GM23338 (cell line): ENCODE measurements at places on chromosomes 16 and 17.

- H3K4me1 ChIP-seq: peaks cover 4% of the 10 kb centered on the region; the same call in 1 of the 2 replicates
- peaks cover 4% of the 10 kb centered on the region; the same call in 1 of the 2 replicates for H3K36me3 ChIP-seq
- peak overlapping the region; percentile 53 for H3K4me3 ChIP-seq
- no peaks in the 10 kb centered on the region for H3K27me3 ChIP-seq
- H3K27ac ChIP-seq: no peak overlapping the region
- DNase-seq: no peak
Measured at GRCh38 chr16:369275-369865, 968 bp downstream of the MRPL28 start.

DNA sequence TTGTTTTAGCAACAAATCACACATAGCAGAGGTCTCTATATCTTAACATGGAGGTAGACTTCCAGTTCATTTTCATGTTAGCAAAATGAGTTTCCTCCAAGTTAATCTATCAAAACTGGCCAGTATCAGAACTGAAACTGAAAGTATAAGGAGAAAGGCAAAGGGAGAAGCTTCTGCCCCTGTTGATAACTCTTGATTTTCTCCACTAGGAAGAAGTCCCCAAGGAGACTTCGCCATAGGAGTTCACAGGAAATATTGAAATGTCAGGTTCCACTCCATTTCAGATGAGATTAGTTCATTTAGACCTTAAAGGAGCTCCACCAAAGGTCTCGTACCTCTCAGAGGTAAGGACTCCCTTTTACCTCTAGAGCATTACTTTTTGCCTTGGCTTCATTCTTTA lies 1.2 kb upstream of the OGFOD3 start:
- H3K4me3 ChIP-seq: peak overlapping the region; percentile 86; the same call in 1 of the 2 replicates
- H3K4me1 ChIP-seq: peaks cover 19% of the 10 kb centered on the region
- H3K27me3 ChIP-seq: no peaks in the 10 kb centered on the region
- H3K36me3 ChIP-seq: no peaks in the 10 kb centered on the region
- H3K27ac ChIP-seq: no peak overlapping the region
- DNase-seq: no peak

DNA sequence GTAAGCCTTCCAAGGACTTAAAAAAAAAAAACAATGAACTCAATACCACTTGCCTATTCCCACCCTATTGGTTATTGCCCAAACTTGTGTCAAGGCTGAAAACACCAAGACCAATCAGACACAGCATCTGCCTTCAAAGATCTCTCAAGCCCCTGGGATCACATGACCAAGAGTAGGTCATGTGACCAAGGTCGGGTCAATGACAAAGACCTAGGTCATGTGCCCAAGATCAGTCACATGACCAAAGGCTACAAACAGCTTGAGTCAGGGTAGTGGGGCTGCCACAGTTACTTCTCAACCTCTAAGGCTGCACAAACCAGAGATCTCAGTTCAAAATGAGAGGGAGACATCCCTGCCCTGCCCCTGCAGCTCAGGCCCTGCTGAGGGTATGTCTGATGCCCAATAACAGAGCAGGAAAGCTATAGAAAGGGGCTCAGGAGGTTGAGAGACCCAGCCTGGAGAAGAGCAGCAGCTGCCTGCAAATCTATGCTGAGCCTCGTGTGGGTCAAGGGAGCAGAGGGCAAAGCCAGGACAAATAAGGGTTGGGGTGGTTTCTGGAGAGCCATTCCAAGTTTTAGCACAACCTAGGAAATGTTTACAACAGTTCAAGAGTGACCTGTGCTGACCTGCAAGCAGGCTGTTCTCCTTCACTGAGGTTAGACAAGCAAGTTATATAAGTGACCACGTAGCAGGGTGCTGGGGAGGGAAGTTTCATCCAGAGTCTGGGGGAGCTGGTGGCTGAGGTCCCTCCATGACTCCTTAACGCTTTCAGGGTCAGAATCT lies 48.8 kb downstream of the PIMREG start:
- H3K27ac ChIP-seq: no peak overlapping the region
- H3K27me3 ChIP-seq: no peaks in the 10 kb centered on the region

- peak; percentile 94 for DNase-seq
- no peaks in the 10 kb centered on the region for H3K27me3 ChIP-seq
- no peaks in the 10 kb centered on the region for H3K36me3 ChIP-seq
- no peak overlapping the region for H3K27ac ChIP-seq
- H3K4me1 ChIP-seq: no peaks in the 10 kb centered on the region
Measured at GRCh38 chr16:71367241-71367976, 8.9 kb downstream of the CALB2 start.

DNA sequence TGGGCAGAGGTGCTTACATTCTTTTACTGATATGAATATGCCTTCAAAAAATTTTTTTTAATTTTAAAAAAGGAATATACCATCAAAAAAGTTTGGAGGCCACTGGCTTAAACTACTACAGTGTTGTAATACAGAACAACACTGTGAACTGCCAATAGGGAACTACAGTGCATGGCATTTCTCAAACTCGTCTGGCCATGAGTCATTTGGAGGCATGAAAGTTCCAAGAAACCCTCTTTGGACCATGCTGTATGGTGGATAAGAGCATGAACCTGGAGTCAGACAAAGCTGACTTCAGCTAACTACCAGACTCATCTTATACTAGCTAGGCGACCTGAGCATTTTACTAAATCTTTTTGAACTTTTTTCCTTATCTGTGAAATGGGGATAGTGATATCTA lies 9.2 kb upstream of the NF1 start:
- no peak overlapping the region for H3K27ac ChIP-seq
- no peak for DNase-seq
- no peaks in the 10 kb centered on the region for H3K4me1 ChIP-seq
- H3K36me3 ChIP-seq: no peaks in the 10 kb centered on the region
- no peak overlapping the region for H3K4me3 ChIP-seq

DNA sequence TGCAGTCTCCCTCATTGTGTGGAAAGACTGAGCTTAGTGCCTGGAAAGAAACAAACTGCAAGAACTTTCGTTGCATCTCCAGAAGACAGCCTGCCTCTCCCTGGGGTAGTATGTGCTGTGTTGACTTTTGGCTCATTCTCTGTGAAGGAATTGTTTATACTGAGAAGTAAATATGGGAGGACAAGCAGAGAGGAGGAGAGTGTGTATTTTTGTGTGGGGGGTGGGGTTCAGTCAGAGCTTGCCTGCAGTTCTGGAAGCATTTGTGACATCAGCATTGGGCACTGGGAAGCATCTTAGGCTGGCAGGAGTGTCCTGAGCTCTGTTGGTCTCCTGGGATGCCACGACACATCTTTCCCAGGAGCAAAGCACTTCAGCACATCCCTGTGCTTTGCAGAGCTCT lies 147.9 kb downstream of the HS3ST3B1 start:
- H3K4me1 ChIP-seq: peaks cover 9% of the 10 kb centered on the region; the same call in 1 of the 2 replicates
- H3K36me3 ChIP-seq: no peaks in the 10 kb centered on the region
- no peak overlapping the region for H3K4me3 ChIP-seq
- DNase-seq: no peak
- H3K27ac ChIP-seq: no peak overlapping the region
- H3K27me3 ChIP-seq: no peaks in the 10 kb centered on the region

DNA sequence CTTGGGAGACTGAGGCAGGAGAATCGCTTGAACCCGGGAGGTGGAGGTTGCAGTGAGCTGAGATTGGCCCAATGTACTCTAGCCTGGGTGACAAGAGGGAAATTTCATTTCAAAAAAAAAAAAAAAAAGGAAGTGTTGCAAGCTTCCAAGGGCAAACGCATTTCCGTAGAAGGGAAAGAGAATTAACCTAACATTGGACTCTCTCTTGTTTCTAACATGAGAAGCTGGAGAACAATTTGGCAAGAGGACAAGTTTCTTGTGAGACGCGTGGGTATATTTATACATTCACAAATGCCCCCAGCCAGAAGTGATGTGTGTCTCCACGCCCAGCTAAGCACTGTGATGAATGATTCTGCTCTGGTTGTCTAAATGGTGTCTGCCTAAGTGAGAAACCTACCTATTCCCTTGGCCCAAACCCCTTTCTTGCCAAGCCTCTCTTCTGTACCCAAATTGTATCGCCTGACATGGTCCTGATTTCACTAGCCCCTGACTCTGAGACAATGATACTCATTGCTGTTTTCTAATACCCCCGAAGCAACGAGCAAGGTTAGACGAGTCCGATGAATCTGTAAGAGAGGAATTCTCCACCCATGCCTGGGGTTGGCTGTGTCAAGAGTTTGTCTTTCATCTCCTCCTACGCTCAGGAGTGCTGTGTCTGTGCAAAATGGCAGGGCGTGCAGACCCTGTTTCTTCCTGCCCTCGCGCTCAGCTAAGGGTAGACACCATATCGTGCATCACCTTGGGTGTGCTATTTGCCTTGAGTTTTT lies 14.2 kb upstream of the ST6GALNAC2 start:
- H3K27me3 ChIP-seq: no peaks in the 10 kb centered on the region
- no peak overlapping the region for H3K4me3 ChIP-seq
- no peaks in the 10 kb centered on the region for H3K36me3 ChIP-seq
- H3K4me1 ChIP-seq: peaks cover 12% of the 10 kb centered on the region
- DNase-seq: no peak
- H3K27ac ChIP-seq: no peak overlapping the region

DNA sequence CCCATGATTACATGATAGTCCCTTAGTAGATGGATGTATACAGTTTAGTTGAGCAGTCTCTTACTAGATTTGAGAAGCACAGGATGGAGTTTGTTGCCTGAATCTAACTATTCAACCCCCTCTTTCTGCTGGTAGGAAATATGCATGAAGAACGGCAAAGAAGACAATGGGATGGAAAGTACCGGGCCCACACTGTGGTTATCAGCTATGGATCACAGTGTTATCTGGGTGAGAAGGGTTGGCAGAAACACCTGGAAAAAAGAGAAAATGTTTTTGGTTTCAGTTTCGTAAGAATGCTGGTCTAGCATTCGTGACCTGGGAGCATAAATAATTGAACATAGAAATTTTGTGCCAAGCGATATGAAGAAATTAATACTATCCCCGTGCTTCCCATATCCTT lies 53.1 kb downstream of the ANKFN1 start:
- H3K27me3 ChIP-seq: no peaks in the 10 kb centered on the region
- no peak for DNase-seq
- H3K4me3 ChIP-seq: no peak overlapping the region
- no peaks in the 10 kb centered on the region for H3K36me3 ChIP-seq

- no peaks in the 10 kb centered on the region for H3K27me3 ChIP-seq
- H3K27ac ChIP-seq: no peak overlapping the region
- H3K4me3 ChIP-seq: no peak overlapping the region
Measured at GRCh38 chr17:18074566-18075272, 13.0 kb upstream of the DRG2 start.

- no peak overlapping the region for H3K27ac ChIP-seq
- H3K36me3 ChIP-seq: no peaks in the 10 kb centered on the region
- H3K4me1 ChIP-seq: peaks cover 1% of the 10 kb centered on the region
Measured at GRCh38 chr16:81627024-81627423, 152.1 kb upstream of the PLCG2 start.

DNA sequence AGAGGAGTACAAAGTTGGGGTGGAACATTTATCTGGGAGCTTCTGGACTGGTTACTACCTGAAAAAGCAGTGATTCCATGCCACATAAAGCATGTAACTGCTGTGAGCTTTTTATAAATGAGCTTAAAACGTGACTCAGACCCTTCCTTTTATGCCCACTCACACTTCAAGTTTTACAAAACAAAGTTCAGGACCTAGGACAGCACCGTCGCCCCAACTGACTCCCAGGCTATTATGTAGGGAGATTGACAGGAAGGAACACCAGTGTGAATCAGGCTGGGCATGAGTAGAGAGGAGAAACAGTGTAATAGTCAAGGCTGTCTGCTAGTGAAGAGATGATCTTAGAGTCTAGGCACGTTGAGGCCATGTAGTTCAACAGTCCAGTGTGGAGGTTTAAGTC lies 91.6 kb upstream of the DNAH9 start:
- no peak overlapping the region for H3K27ac ChIP-seq
- H3K4me1 ChIP-seq: no peaks in the 10 kb centered on the region
- peak; percentile 1 for DNase-seq
- no peaks in the 10 kb centered on the region for H3K36me3 ChIP-seq

DNA sequence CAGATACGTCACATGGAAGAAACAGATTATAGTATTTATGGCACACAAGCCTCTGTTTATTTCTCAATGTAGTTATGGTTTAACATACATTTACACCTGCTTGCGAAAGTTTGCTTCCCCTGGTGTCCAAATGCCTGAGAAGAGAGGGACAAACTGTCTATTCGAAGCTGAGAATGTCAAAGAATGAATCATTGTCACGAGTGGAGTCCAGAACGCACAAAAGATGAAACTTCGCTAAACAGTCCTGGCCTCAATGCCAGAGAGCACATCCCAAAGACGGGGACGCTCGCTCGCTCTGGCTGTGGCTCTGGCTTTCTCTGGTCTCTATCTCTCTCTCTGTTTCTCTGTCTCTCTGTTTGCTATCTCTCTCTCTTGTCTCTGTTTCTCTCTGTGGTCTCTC lies 298.8 kb downstream of the FOXL1 start:
- no peak for DNase-seq
- H3K27me3 ChIP-seq: no peaks in the 10 kb centered on the region
- H3K4me1 ChIP-seq: no peaks in the 10 kb centered on the region

- DNase-seq: no peak
- H3K27ac ChIP-seq: no peak overlapping the region
- H3K27me3 ChIP-seq: no peaks in the 10 kb centered on the region
- no peaks in the 10 kb centered on the region for H3K4me1 ChIP-seq
Measured at GRCh38 chr16:65598621-65599020, 476.8 kb upstream of the CDH11 start.

DNA sequence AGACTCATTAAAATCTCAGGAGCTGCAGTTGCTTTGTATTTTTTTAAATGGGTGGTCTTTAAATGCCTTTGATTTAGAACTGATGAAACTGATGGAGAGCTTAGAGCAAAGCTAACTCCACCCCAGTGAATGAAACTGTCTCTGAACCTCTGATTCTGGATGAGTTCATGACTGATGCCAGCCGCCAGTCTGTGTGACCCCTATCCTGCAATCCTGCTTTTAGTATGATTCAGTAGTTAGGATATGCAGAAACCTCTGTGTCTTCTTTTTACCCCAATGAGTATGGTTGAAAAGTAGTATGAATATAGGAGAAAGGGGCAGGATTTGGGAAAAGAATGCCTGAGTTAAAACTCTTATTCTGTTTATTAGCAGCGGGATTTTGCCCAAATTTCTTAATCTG lies 12.3 kb upstream of the SALL1 start:
- DNase-seq: no peak
- H3K27ac ChIP-seq: no peak overlapping the region
- H3K36me3 ChIP-seq: no peaks in the 10 kb centered on the region
- H3K4me1 ChIP-seq: peaks cover 10% of the 10 kb centered on the region
- H3K4me3 ChIP-seq: no peak overlapping the region

- no peak overlapping the region for H3K4me3 ChIP-seq
- DNase-seq: no peak
- H3K36me3 ChIP-seq: no peaks in the 10 kb centered on the region
- H3K27ac ChIP-seq: no peak overlapping the region
- no peaks in the 10 kb centered on the region for H3K4me1 ChIP-seq
Measured at GRCh38 chr16:87006021-87006420, 311.2 kb downstream of the C16orf95 start.

DNA sequence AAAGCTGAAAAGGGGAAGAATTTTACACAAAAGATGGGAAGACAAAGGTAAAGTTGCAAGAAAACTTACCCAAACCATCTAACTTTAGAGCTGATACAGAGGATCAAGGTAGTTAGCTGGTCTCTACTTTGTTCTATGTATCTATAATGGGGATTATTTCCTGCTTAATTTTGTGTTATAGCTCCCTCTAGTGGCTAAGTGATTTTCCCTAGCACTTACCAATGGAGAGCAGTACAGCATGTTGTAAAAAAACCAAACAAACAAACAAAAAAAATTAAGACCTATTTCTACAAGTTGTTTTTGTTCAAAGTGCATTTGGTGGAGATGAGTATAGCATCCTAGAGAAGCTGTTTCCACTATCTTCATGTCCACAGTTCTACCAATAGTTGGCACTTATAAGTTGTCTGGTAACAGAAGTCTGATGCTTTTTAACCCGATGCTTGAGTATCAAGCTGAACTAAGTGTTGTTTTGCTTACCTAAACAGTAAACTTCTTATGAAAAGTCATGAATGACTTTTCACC lies 7.5 kb downstream of the SRSF1 start:
- peaks cover 6% of the 10 kb centered on the region for H3K4me1 ChIP-seq
- DNase-seq: peak; percentile 89
- H3K36me3 ChIP-seq: peaks cover 23% of the 10 kb centered on the region; the same call in 1 of the 2 replicates
- no peaks in the 10 kb centered on the region for H3K27me3 ChIP-seq
